ENCODE measurements at places on chromosomes 13 and 19.

- no peak for DNase-seq
Observed at GRCh38 chr13:51596541-51596940, 12.3 kb downstream of the WDFY2 start.

DNA sequence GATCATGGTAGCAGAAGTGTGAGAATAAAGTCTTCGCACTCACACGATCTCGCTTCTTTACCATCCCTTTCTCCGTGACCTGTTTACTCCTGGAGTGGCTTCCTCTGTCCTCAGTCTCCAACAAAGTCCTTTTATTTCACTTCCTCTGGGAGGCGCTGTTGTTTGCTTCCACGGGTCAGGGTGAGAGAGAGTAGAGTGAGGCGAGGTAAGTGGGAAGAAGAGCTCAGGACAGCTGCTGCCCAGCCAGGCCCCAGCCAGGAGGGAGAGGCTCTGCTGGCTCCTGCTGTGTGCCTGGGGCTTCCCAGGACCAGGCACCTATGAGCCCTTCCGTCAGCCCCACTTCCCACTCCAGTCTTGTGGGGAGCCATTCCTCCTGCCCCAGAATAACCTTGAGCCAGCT is 242.1 kb downstream of the FGF9 start:
- DNase-seq: no peak

DNA sequence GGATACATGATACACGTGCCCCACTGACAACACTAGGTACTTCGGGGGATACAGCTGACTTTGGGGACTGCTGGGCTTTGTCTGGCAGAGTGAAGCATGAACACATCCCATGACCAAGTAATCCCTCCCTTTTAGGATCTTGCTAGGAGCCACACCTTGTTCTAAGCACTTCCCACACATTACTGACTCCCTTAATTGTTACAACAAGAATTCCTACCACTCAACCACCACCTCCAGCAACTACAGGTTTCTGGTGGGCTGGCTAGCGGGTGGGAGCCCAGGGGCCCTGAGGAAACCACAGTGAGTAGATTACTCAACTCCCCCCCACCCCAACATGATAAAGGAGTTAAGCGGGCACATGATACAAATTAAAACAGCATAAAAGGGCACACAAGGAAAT is 7.2 kb upstream of the SLC35E1 start:
- no peak for DNase-seq

DNA sequence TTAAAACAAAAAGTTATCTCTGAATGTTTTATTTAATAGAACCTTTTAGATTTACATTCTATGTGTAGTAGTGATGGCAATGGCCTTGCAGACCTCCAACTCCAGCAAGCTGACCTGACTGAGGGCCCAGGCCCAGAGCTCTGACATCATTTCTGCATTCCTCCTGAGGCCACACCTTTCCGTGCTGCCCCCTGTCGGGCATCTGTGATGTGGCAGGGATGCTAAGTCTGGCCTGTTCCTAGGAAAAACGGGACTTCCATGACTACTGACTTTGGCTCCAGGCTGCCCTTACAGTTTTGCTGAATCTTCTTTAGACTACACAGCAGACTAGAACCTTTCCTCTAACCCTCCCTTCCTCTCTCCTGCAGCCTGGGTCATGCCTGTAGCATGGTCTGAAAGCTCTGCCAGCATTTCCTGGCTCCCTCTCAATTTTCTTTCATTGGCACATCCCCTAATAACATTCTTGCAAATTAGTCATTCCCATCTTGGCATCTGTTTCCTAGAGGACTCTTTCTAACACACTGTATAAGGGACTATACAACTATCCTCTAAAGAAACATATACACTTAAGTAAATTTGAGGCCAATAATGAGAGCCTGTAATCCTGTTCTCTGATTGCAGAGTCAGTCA is 249.1 kb downstream of the GPC5 start:
- peak; percentile 53 for DNase-seq

- peak; percentile 12 for DNase-seq
Observed at GRCh38 chr19:41409288-41409687, 11.7 kb downstream of the BCKDHA start.

- no peak for DNase-seq
Observed at GRCh38 chr19:14114439-14114838, 3.1 kb downstream of the PRKACA start.

- no peak for DNase-seq
Observed at GRCh38 chr19:10651851-10652250, 2.3 kb upstream of the ILF3 start.

DNA sequence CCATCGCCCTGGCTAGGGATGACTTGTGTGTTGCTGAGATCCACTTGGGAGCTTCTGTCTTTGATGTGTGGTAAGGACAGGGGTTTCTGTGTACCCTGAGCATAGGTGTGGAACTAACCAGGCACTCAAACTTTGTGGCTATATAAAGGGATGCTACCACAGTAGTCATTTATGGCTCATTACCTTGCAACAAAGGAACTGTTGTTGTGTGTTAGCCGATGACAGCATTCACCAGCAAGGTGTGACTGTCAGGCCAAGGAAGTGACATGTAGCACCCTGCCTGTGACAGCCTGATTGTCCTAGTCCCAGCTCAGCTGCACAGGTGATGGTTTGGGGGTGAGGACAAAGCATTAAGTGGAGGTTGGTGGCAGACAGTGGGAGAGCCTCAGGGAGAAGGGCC is 73.6 kb downstream of the COG3 start:
- DNase-seq: no peak

DNA sequence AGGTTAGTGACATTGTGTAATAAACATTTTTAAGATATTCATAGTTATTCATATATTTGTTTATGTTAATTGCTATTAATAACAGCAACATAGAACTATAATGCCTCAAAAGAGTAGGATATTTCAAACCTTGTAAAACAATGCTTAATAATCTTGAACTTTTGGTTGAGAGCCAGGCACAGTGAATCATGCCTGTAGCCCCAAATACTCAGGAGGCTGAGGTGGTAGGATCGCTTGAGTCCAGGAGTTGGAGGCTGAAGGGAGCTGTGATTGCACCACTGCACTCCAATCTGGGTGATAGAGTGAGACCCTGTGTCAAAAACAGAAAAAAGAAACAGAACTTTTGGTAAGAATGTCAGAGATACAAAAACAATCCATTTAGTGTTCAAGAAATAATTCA is 213.9 kb upstream of the SLITRK1 start:
- peak; percentile 3 for DNase-seq

- DNase-seq: no peak
Observed at GRCh38 chr19:15564534-15565168, 50.4 kb upstream of the CYP4F8 start.

GRCh38 chr13:107322228-107322627 is 754.3 kb upstream of the ARGLU1 start:
- DNase-seq: no peak

DNA sequence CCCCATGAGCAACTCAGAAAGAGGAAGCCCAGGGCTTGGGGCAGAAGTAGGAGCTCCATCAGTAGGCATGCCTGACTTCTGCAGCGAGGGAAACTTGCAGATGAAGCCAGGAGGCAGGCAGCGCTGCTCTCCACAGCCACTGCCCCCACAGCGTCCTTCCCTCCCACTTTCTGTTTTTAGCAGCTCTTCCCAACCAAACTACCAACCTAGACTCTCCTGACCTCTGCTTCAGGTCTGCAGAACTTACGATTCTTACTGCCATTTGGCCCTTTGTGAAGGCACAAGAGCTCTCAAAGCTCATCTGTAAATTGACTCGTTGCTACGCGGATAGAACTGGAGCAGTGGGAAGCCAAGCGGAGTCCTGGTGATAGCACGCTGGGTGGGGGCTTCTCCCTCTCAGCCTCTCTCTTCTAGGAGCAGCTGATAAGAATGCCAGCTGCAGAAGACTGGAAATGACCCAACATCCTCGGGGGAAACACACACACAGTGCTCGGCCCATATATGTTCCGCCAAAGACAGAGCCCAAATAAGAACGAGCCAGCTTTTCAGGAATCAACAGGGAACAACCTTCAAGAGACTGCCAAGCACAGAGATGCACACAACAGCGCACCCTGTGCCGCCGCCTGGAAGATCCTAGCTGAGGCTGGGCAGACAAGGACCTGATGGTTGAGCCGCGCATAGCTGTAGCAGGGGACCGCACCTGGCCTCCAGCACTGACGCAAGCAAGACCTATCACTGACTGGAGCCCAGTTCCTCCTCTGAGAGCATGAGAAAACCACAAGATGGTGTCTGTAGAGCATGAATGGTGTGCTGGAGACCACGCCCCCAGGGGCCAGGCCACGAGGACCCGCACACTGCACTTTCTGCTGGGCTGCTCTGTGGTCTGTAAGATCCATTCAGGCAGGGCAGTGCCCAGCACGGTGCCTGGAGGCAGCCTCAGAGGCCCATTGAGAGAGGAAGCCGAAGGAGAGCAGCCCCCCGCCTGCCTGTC is 15.9 kb upstream of the SLC35E1 start:
- DNase-seq: peak; percentile 13

- DNase-seq: no peak
Observed at GRCh38 chr13:98795220-98795619, 42.7 kb upstream of the SLC15A1 start.

GRCh38 chr13:26007261-26008125 is 44.3 kb downstream of the SHISA2 start:
- no peak for DNase-seq

GRCh38 chr19:41484822-41485221 is 41.9 kb downstream of the ERICH4 start:
- DNase-seq: no peak

DNA sequence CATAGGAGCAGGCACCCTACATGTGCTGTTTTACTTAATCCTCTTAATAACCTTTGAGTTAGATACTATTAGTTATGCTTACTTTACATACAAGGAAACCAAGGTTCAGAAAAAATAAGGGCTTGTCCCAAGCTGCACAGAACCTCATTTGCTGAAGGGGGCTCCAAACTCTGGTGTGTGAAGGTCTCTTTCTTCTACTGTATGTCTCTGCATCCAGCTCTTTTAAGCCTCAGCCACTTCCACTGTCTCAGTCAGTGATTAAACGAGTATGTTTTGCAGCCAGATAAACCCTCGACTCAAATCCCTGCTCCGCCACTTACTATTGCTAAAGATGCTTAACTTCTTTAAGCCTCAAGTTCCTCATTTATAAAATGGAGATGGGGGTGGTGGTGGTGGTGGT is 112.4 kb upstream of the WASF3 start:
- DNase-seq: no peak

DNA sequence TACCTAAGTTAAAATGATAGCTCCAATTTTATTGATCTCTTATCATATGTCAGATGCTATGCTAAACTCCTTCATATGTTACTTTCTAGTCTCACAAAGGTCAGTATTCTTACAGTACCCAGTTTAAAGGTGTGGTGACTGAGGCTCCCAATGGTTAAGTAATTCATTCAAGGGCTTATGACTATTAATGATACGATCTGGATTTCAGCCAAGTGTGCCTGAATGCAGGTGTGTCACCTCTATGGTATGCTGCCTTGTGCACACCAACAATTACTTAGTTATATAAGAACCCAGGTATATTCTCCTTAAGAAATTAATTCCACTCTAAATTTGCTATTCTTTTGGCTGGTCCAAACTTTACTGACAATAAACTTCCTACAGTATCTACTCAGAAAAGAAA is 84.6 kb upstream of the TRPC4 start:
- DNase-seq: no peak

GRCh38 chr13:26663791-26664190 is 96.8 kb downstream of the GPR12 start:
- no peak for DNase-seq

- no peak for DNase-seq
Observed at GRCh38 chr19:3975637-3976087, 4.8 kb upstream of the DAPK3 start.

GRCh38 chr19:34678085-34678412 is 571 bp downstream of the ZNF302 start:
- no peak for DNase-seq

DNA sequence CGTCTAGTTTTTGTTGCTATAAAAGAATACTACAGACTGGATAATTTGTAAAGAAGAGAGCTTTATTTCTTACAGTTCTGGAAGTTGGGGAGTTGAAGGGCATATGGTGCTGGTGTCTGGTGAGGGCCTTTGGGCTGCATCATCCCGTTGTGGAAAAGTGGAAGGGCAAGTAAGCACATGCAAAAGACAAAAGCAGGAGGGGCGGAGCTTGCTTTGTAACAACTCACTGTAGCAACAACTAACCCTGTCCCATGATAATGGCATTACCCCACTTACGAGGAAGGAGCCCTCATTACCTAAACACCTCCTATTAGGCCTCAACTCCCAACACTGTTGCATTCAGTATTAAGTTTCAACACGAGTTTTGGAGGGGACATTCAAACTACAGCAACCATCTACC is 7.2 kb upstream of the DNAJC15 start:
- no peak for DNase-seq

DNA sequence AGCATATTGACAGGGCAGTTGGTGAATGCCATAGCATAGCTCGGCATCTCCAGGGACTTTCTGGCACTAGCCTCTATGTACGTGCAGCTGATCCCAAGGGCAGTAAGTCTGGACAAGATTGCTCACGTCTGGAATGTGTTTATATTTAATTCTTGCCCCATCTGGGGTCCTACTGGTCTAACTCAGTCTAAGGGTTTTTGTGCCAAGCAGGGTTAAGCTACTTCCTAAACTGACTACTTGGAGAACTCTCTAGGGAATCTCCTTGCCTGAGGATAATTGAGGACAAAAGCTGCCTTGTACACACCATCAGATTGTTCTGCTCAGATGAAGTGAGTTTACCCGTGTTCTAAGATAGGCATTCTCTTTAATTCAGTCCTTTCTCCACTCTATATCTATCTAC is 358.1 kb downstream of the MYO16 start:
- peak; percentile 46 for DNase-seq

DNA sequence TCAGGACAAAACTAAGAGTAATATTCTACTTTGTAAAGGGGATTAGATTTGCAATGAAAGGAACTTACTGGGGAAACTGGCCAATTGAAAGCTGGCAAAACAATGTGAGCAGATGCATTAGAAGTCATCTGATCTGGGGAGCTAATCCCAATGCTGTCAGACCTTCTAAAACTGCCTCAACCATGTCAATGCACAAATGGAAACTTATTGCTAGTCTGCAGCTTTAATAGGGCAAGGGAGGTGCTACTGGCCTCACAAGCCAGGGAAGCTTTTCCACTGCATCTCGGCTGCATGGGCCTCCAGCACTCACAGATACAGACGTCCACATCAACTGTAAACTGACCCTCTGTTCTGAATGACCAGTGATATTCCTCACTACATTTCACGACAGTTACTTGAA is 154.2 kb downstream of the LHFPL6 start:
- no peak for DNase-seq

DNA sequence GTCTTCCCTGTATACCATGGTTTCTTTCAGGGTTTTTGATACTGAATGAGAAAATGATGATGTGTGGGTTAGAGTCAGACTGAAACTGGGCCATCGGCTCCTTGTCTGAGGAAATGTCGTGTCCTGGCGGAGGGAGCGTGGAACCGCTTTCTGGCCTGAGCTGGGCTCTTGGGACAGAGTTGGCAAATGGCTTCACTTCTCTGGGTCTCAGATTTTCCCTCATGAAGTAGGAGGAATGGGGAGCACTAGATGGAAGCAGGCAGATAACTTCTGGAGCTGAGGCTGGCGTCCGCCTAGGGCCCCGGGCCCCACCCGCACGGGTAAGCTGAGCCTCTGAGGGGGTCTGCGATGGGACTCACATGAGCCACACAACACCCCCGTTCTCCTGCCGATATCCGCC is 133.3 kb upstream of the WASF3 start:
- no peak for DNase-seq

All from fibroblast of lung (primary cell).